ENCODE measurements at places on chromosomes 3 and 15.
A peak's percentile ranks its signal among the peaks of the same experiment; 100 is the strongest.

DNA sequence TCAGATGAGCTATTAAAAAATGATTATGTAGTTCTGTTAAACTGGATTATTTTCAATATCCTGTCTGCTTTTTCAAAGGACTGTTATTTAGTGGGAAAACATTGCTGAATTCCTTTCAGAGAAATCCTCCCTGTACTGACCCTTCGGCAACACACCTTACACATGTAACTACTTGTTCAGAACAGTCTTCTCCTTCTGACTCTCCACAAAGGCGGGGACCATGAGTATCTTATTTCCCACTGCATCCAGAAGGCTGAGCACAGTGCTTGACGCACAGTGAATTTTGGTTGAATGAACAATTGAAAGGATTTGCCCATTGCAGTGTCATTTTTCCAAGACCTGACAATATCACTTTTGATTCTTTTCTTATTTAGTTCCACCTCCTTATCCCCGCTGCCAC is 23.1 kb upstream of the CFAP161 start:
- no peak for DNase-seq

GRCh38 chr3:57127891-57128518 is 37.1 kb downstream of the IL17RD start:
- DNase-seq, result no peak

DNA sequence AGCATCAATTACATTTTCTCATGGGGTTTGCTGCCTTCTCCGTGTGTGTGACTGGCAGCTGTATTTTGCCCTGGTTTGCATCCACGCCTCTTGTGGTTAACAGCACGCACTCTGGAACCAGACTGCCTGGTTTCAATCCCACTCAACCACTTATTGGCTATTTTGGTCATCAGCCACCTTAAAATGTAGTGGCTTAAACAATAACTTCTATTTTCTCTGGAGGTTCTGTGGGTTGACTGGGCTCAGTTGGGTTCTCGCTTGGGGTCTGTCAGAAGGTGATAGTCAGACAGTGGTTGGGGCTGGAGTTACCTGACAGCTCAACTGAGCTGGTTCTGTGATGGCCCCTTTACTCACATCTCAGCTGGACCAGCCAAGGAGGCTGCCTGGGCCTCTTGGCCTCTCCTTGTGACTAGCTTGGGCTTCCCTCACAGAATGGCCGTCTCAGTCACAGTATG is 36.8 kb downstream of the EHD4 start:
- no peak for DNase-seq

DNA sequence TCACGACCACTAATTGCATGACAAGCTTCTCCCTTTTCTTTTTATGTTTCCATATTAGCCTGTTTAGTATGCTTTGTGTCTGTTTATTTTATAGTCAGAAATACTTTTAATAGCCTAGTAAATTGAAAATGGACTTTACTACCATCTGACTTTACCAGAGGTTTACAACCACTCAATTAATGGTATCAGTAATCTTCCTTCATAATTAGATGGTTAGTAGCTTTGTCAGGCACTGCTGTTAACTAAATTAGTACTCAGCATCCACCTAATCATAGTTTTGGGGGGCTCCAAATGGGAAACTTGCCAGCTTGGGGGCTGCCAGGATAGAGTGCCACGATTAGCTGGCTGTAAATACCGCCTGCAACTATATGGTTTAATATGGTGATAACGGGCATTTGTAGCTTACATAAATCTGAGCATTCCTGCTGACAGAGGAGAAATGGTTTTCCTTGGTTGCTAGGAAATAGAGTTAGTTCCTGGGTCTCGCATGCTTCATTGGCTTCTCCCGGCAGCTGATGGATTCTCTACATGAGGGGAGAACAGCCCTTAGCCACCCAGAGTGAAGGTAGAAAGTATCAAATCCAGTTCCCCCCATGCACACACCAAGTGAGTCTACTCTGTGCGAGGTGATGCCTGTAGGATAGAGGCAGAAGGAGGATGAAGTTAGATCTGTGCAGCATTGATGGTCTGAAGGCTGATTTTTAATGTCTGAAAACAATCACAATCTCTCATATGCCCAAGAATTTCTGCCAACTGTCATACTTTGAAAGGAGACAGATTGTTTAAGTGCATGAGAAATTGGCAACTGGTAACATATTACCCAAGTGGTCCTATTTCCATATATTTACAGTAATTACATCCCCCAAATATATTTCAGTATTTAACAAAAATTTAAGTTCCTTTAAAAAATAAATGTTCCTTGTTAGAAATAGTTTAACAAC is 326.6 kb upstream of the PROK2 start:
- DNase-seq, result no peak

- DNase-seq, result no peak
Measured at GRCh38 chr15:61753018-61753710, 307.1 kb downstream of the VPS13C start.

GRCh38 chr3:159787794-159788205 is 200.8 kb upstream of the IL12A start:
- no peak for DNase-seq

- no peak for DNase-seq
Measured at GRCh38 chr3:2603692-2604289, 505.1 kb downstream of the CNTN4 start.

DNA sequence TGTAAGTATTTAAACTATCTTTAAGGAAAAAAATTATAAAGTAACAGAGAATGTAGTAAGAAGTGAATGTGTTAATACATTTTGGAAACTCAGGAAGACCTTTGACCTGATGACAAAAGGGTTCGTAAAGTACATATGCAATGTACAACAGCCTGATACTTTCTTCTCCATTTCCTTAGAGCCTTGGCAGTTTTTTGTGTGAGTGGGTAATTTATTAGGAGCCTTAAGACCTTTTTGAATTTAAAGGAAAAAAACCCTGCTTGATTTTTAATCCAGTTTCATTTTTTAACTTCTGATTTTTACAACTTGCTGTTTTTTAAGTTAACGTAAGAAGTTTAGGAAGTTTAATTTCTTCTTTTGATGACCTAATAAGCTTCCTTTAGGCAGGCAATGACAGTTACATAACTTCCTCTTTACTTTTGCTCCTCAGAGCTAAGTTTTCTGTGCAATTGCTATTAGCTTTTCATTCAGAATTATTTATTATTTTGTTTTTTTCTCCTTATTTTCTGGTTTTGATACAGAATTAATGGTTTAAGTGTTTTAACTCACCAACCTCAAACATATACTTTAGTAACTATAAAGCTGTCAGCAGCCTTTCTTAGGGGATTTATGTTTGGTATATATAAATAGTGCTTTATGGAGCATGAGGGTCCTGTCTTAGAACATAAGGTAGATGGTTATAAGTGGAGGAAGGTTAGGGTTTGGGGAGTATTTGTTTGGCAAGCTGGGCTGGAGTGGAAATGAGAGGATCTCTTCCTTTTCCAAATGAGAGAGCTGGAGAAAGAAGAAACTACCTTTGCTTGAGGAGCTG is 35.2 kb downstream of the ARMC8 start:
- DNase-seq, result no peak

GRCh38 chr3:186807231-186807630 is 949 bp upstream of the RFC4 start:
- no peak for DNase-seq

- DNase-seq, result no peak
Measured at GRCh38 chr15:71752604-71753289, 57.6 kb upstream of the NR2E3 start.

- DNase-seq, result no peak
Measured at GRCh38 chr3:41502023-41502422, 302.7 kb downstream of the CTNNB1 start.

DNA sequence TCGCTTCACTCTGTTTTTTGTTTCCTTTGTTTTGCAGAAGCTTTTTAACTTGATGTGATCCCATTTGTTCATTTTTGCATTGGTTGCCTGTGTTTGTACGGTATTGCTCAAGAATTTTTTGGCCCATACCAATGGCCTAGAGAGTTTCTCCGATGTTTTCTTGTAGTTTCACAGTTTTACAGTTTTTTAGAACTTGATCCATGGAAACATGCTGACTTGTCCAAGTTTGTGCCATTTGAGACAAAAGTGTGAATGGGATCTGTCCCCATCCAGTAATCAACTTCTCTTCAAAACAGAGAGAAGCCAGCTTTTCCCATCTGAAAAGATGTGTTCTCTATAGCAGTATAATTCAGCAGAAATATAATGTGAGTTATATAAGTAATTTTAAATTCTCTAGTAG is 266.5 kb upstream of the LRTM1 start:
- no peak for DNase-seq

- peak; percentile 54 for DNase-seq
Measured at GRCh38 chr3:177538750-177539730, 341.8 kb upstream of the TBL1XR1 start.

- DNase-seq, result no peak
Measured at GRCh38 chr15:90869140-90869541, 753 bp downstream of the FURIN start.

DNA sequence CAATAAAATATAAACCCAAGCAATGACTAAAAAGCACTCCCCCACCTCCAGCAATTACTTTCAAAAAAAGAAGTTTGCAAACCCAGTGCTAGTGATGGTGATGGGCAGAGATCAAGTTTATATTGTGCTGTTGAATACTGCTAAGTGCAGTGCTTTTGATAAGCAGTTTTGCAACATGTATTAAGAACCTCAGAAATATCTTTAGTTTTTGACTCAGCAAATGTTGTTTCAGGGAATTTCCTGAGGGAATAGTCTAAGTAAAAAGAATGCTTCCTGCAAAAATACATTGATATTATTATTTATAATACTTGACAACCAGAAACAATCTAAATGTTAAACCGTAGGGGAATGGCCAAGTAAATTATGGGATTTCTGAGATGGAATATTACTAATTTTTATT is 69.3 kb downstream of the ADAMTSL3 start:
- DNase-seq, result no peak

- DNase-seq, result no peak
Measured at GRCh38 chr3:182962166-182962565, 18.2 kb downstream of the DCUN1D1 start.

DNA sequence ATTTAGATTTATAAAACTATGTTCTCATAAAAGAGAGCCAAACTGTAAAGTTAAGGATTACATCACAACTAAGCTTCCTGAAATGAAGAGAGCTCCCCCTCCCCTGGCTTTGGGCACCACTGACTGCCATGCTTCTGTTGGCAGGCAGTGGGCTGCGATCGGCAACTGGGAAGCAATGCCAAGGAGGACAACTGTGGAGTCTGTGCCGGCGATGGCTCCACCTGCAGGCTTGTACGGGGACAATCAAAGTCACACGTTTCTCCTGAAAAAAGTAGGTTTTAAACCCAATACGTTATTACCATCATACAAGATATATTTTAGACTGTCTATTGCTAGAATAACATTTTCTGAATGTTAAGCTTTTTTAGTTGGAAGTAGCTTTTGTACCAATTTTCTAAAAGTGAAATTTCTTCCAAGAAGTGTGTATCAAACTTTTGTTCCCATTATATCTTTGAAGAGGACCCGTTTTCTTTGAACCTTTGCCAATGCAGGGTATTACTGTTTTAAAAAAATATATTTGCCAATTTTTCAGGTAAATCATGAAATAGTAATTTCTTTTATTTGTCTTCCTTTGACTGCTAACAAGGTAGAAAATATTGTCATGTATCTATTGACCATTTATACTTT is 184.1 kb downstream of the ADAMTSL3 start:
- DNase-seq, result no peak

DNA sequence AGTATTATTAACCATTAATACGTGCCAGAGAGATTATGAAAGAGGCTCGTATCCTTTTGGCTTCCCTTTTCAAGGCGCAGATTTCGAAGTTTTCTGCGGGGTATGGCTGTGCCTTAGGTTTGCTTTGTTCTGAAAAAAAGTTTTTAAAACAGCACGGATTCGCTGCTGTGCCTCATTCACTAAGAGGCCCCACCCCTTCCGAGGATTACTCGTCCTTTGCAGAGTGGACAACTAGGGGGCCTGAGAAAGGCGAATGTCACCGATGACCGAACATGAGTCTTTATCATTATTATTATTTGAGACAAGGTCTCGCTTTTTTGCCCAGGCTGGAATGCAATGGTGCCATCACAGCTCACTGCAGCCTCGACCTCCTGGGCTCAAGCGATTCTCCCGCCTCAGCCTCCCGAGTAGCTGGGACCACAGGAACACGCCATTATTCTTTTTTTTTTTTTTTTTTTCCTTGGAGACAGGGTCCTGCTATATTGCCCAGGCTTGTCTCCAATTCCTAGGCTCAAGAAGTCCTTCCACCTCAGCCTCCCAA is 684 bp upstream of the RPS27L start:
- peak; percentile 46 for DNase-seq

DNA sequence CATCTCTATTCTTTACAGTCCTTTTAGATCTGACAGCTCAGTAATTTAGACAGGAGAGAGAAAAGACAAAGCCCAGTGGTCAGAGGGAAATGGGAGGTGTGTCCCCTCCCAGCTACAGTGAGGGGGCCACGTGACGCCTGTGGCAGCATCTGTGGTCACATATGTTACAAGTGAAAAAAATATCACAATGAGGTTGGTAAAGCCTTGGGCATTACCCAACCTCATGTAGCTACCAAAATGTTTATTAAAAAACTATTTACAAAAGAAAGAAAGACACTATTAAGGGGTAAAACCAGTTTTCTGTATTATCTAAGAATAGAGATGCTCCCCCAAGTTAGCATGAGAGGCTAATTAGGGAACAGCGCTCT is 42.9 kb upstream of the PLCL2 start:
- DNase-seq, result peak; percentile 69

- no peak for DNase-seq
Measured at GRCh38 chr15:66249605-66250174, 3.9 kb downstream of the MEGF11 start.

DNA sequence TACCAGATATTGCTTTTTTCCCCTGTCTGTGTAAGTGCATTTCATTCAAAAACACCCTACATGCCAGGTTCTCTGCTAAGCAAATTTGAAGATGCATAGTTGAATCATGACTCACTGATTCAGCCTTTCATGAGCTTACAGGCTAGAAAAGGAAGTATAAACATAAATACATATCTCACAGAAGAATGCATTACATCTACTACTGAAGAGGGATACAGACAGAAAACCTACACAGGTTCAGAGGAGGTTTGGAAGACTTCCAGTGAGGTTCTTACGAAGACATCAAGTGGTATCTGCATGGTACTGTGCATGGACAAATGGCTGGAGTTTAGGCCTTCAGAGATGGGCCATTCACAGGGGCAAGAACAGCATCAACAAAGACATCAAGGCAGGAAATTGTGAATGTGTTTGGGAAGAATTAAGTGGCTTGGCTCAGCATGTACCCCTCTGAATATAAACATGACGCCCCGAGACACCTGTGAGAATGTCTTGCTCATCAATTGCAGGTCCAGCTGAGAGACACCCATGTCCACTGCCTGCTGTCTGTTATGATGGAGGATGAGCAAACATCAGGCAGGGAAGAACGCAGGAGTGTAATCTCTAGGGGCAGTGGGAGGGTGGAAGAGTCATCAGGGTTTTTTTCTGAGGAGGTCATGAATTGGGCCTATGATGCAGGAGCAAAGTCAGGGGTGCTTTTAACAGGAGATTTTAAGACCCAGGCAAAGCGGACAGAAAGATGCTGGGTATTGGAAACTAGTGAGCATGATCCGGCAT is 105.1 kb upstream of the GALNT15 start:
- DNase-seq, result no peak

All from activated CD4-positive, alpha-beta T cell treated with anti-CD3 and anti-CD28 coated beads, Interleukin-2, amount 10 ng/mL, durations not matched to agents 7 days and 5 days (primary cell).